GM13977 (cell line): ENCODE measurements at places on chromosomes 7 and 10.

DNA sequence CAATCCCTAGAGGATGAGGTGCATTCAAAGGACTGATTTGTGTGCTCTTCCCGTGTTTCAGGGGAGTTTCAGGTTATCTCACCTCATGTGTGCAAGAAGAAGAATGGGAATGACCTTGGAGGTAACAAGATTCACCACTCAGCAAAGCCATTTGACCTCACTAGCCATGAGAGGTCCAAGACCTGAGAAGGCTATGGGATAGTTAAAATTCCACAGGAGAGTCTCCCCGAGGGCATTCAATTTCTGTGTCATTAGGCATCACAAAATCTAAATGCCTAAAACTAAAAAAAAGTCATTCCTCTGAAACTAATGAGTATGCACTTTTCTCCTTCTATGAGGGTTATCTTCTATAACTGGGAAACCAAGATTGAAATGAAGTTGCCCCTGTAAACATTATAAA is 433.4 kb downstream of the KCNMA1 start:
- no peak for DNase-seq

GRCh38 chr10:120260456-120260855 is 196.6 kb upstream of the PLPP4 start:
- DNase-seq: no peak

DNA sequence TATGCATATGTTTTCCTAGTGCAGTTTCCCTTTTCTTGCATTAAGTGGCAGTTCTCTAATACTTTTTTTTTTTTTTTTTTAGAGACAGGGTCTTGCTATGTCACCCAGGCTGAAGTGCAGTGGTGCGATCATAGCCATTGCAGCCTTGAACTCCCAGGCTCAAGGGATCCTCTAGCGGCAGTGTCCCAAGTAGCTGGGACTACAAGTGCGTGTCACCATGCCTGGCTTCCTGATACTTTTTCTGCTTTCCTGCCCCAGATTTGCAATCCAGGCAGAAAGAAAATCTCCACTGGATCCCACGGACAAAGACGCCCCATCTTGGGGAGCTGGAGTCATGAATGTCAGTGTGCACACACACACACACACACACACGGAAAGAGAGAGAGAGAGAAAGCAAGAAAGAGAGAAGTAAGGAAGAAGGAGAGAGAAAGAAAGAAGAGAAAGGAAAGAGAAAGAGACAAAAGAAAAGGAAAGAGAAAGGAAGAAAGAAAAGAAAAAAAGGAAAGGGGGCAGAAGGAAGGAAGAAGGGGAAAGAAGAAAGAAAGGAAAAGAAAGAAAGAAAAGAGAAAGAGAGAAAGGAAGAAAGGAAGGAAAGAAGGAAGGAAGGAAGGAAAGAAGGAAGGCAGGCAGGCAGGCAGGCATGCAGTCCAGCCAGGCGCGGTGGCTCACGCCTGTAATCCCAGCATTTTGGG is 37.5 kb upstream of the OCM2 start:
- no peak for DNase-seq

DNA sequence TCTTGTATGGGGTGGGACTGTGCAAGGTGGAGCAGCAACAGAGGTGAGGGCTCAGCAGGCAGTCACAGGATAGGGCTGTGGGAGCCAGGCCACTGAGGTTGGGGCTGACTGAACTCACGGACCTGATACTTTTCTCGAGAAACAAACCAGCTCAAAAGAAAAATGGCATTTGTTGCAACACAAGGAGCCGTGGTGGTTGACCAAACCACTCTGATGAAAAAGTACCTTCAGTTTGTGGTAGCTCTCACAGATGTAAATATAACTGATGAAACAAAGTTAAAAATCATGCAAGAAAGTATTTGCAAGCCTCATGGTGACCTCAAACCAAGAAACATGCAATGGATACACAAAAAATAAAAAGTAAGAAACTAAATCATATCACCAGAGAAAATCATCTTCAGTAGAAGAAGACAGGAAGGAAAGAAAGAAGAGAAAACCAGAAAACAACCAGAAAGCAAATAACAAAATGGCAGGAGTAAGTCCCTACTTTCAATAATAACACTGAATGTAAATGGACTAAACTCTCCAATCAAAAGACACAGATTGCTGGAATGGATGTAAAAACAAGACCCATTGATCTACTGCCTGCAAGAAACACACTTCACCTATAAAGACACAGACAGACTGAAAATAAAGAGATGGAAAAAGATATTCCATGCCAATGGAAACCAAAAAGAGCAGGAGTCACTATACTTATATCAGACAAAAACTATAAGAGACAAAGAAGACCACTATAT is 48.9 kb upstream of the DUSP5 start:
- no peak for DNase-seq

GRCh38 chr7:78585980-78586379 is 787.4 kb downstream of the PHTF2 start:
- no peak for DNase-seq

DNA sequence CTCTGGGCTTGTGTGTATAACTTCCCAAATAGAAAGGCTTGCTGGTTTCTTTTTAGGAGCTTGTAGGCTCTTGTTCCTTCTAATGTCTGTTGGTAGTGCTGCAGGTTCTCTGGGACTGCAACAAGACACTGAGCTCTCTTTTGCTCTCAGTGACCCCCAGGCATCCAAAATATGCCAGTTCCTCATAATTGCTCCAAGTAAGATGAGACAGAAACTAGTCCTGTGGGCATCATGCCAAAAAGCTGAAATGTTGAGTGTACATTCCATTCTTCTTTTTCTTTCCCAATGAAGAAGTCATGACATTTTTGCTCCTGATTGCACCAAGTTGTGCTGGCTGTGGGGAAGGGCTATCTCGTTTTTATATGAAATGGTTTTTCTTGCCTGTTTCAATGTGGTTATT is 7.1 kb upstream of the BTBD16 start:
- no peak for DNase-seq

DNA sequence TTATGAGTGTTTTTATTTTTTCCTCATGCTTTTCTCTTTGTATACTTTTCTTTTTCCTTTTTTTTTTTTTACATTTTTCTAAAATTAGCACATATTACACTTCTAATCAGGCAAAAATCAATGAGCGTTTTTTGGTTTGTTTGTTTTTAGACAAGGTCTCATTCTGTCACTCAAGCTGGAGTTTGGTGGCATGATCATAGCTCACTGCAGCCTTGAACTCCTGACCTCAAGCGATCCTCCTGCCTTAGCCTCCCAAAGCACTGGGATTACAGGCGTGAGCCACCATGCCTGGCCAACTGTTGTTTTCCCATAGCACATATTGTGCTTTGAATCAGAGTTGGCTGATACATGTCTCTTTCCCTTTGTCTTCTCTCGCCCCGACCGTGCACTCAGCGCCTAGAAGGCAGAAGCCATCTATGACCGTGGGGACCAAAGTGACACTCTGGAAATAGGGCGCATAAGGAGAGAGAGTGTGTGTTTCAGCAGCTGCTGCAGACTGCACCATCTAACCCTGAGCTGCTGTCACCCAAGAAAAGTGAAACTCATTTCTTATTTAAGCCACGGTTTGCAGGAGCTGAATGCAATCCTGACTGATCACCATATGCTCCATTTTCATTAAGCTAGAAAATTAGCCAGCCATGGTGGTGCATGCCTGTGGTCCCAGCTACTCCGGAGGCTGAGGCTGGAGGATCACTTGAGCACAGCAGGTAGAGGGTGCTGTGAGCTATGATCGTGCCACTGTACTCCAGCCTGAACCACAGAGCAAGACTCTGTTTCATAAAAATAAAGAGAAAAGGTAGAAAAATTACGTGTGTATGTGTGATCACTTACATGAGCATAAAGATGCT is 41.4 kb upstream of the GTF2I start:
- DNase-seq: no peak
